ENCODE measurements at places on chromosomes 4 and X.

GRCh38 chrX:69021141-69021960 lies 143.9 kb downstream of the PJA1 start:
- DNase-seq: no peak

GRCh38 chr4:171169396-171169795 lies 643.8 kb upstream of the GALNTL6 start:
- no peak for DNase-seq

DNA sequence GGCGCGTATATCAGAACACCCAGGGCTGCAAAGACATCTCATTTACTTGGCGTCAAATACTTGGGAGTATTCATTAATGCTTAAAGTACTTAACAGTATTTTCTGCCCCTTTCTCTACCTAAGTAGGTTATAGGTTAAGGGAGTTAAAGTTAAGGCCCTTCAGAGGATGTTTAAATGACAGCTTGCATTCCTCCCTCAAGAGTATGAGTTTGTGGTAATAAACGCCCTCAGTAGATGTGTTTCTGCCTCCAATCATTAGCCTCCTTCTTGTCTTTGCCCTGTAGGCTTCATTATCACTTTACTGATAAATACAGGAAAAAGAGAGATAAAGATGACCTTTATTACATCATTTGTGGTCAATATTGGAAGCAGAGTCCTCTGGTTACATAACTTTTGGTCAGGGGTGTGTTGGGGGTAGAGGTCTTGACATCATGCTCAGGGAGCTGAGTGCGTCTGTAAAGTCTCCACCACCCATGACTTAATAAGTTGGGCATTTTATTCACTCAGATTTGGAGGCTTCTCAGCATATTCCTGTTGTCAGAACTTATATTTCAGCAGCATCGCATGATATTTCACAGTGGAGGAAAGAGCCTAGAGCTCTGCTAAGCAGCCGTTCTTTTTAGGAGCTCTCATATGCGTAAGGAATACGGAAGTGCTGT lies 145.9 kb downstream of the CPE start:
- DNase-seq: no peak

DNA sequence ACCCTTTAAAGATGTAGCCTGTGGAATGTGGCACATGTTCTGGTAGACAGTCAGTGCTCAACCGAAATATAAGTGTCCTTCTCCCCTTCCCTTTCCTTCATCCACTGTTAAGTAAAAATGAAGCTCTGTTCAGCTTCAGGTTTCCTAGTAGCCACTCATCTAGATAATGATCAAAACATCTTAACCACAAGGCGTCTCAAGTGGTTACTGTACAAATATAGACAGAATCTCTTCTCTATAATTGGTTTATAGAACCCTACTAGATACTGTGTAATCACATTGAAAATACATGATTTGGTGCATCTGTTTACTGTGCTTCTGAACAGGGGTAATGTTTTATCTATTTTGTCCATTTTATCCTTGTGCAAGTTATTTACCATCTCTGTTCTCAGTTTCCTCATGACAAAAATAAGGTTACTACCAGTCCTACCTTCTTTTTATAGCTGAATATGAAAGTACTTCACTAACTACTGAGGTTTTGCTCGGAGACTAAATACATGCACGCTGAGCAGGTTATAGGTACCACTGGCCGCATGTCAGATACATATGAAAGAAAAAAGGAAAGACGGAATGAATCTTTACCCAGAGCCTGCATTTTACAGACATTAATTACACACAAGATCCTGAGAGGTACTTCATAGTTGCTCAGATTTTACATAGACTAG lies 20.3 kb upstream of the SLC25A4 start:
- DNase-seq: no peak

GRCh38 chrX:153299855-153300254 lies 21.7 kb downstream of the PNMA6F start:
- DNase-seq: no peak

Data from A673 (cell line).